ENCODE measurements at places on chromosomes 13 and 19.
A peak's percentile ranks its signal among the peaks of the same experiment; 100 is the strongest.

- DNase-seq = no peak
These were observed 70.2 kb downstream of the KLF5 start for GRCh38 chr13:73129023-73129422.

DNA sequence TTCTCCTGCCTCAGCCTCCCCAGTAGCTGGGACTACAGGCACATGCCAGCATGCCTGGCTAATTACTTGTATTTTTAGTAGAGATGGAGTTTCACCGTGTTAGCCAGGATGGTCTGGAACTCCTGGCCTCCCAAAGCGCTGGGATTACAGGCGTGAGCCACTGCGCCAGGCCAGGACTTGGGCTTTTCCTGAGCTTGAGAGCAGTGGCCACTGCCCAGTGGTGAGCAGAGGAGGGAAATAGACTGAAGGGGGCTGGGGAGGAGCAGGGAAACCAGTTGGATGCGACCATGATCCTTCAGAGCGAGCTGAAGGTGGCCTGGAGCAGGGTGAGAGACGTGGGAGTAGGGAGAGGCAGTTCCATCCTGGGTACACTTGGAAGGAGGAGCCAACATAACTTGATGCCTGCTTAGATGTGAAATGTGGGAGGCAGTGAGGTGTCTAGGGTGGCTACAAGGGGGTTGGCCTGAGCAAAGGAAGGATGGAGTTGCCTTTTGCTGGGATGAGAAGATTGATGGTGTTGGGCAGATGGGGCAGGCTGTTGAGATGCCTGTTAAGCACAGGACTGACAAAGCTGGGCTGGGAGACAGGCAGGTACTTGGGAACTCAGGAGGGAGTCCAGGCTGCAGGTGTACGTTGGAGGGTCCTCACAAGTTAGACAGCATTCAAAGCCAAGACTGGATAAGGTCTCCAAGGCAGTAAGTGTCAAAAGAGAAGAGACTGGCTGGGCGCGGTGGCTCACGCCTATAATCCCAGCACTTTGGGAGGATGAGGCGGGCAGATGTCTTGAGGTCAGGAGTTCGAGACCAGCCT, 31.8 kb downstream of the KCTD15 start:
- no peak for DNase-seq

DNA sequence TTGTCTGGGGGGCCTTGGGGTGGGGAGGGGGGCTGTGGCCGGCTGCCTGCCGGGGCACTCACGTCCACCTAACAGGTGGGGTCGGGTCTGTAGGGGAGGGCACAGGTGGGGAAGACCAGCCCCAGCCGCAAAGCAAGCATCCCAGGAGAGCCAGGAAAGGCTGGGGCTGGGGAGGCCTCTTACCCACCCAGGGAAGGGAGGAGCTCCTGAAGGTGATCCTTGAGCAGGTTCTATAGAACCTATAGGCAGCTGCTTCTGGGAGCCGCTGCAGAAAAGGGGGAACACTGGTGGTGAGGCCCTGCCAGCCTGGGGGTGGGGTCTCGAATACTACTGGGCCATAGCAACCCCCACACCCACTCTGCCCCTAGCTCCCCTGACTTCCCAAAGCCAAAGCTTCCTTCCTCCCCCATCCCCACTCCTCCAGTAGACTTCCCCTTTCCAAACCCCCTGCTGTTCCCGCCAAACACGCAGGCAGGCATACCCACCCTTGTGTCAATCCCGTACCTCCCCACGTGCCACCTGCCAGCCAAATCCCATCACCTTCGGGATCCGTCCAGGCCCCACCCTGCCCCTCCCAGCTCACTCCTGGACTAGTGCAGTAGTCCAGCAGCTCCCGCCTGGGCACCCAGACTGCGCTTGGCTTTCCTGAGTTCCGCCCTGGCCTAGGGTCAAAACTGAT, 5.6 kb downstream of the KLF16 start:
- no peak for DNase-seq

GRCh38 chr13:92232871-92233270, 834.5 kb downstream of the GPC5 start:
- no peak for DNase-seq

GRCh38 chr13:99371956-99372355, 64.8 kb upstream of the GPR183 start:
- no peak for DNase-seq

GRCh38 chr19:15317392-15318071, 14.8 kb downstream of the BRD4 start:
- DNase-seq = no peak

DNA sequence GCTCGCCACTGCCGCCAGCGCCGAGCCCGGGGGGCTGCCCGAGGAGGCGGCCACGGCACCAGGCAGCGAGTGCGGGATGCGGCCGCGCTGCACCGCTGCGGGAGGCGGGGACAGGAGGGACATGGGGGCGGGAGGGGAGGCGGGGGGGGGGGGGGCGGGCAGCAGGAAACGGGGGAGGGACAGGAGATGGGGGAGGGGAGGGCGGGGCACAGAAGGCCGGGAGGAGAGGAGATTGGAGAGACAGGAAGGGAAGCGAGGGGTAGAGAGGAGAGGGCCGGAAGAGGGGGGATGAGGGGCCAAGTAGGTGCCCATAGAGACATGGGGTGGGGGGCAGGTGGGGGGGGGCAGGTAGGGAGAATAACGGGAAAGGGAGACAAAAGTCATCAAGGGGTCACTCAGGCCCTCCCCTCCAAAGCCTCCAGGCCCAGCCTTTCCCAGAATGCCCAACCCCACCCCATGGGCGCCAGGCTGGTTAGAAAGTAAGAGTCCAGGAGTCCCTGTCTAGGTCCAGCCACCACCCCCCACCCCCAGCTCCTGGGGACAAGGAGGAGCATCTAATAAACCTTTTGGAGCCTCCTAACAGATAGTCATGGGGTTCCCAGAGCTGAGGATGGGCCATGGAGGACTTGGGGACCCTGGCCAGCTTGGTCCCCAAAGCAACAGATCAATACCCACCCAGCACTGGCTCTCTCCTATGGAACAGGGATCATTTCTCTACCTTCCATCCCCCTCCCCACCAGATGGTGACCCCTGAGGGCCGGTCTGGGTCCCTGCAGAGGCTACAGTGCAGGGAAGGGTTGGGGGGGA, 9.5 kb downstream of the NR2F6 start:
- peak; percentile 20 for DNase-seq

DNA sequence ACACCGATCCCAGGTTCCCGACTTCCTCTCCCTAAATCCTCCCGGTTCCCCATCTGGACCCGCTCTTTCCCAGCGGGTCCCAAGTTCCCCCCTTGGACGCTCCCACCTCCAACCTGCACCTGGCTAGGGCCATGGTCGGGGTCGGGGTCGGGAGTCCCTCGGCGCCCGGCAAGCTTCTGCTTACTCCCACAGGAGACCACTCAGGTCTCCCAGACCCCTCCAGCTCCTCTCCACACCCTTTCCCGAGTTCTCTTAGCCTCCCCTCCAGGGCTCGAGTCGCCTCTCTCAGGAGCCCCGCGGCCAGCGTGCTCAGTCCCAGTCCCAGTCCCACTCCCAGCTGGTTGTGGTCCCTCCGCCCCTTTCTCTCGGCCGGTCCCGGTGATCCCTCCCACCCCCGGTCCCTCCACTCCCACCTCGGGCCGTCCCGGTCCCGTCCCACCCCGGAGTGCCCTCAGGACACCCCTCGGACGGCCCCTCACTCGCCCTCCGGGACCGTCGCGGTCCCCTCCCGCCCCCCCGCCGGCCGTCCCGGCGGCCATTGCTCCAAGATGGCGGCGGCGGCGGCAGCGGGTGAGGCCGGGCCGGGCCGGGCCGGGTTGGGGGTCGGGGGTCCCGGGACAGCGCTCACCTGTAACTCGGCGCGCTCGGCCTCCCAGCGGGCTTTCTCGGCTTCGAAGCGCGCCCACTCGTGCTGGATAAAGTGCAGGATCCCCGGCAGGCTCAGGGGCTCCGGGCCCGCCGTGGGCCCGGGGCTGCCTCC, at the start of gene FKRP:
Gene FKRP (plus strand): TSS at position 537 of the 760 bp plus-strand sequence. CDS start 9,394 bp downstream, outside the sequence.
- peak; percentile 17 for DNase-seq

- DNase-seq = no peak
These were observed 10.2 kb downstream of the PPP1R14A start for GRCh38 chr19:38245826-38246498.

DNA sequence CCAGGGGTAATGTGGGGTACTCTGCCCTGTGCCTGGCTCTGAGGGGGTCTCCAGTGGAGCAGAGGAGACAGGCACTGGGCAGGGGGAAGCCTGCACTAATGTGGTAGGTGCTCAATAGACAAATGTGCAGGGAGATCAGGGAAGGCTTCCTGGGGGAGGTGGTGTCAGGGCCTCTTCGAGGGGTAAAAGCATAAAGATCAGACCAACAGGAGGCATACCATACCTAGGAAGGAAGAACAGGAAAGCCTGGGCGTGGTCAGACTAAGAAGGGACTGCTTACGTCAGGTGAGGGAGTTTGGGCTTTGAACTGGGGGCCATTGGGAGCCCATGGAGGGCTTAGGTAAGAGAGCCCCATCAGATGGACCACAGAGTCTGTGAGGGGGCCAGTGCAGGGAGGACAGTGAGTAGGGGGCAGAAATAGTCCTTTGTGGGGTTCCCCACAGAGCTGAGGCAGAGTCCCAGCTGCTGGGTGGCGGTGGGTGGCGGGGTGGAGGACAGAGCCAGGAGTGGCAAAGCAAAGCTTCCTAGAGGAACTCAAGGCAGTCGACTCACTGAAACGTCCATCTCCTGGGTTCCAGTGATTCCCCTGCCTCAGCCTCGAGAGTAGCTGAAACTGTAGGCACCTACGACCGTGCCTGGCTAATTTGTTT, 8.8 kb downstream of the PRR36 start:
- DNase-seq = no peak

- DNase-seq = peak; percentile 75
These were observed 115.8 kb downstream of the CCNA1 start for GRCh38 chr13:36548129-36548528.

- DNase-seq = no peak
These were observed 2.4 kb downstream of the CRLF1 start for GRCh38 chr19:18603958-18604819.

- no peak for DNase-seq
These were observed 363.2 kb downstream of the SLITRK6 start for GRCh38 chr13:85436029-85436428.

GRCh38 chr13:105816994-105817393, 718.5 kb downstream of the EFNB2 start:
- no peak for DNase-seq

Data from DMS79 treated with DMSO at 0.1 percent for 48 hours (cell line).